ENCODE measurements at places on chromosomes 16 and 17. TPM values are rescaled to one million over a fixed set of nuclear protein-coding genes. Genes with fewer than 3 reads are reported as not detected.

TNP2 gene
- total RNA-seq, result not detected

- peak; percentile 41 for DNase-seq
Measured at GRCh38 chr16:89315791-89316581, 98.5 kb downstream of the ZNF778 start.

GRCh38 chr17:29677221-29677791 lies 54.6 kb upstream of the CORO6 start:
- DNase-seq, result no peak

EPN3 gene
- total RNA-seq, result not detected

DNA sequence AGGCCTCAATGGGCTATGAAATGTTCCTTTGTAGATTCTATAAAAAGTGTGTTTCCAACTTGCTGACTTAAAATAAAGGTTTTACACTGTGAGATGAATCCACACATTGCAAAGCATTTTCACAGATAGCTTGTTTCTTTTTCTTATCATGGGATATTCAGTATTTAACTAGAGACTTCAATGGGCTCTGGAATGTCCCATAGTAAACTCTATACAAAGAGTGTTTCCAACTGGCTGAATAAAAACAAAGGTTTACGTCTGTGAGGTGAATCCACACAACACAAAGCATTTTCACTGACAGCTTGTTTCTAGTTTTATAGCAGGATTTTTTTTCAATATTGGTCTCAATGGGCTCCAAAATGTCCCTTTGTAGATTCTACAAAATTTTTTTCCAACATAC lies 550.1 kb downstream of the KCNJ18 start:
- DNase-seq, result no peak

GRCh38 chr17:14840616-14841231 lies 424.4 kb downstream of the PMP22 start:
- DNase-seq, result no peak

Data from naive thymus-derived CD4-positive, alpha-beta T cell (primary cell).